ENCODE measurements at places on chromosomes 2 and 18. TPM values are rescaled to one million over a fixed set of nuclear protein-coding genes. Genes with fewer than 3 reads are reported as not detected.
A peak's percentile ranks its signal among the peaks of the same experiment; 100 is the strongest.

Gene CNRIP1
- 29.8 TPM for total RNA-seq

DNA sequence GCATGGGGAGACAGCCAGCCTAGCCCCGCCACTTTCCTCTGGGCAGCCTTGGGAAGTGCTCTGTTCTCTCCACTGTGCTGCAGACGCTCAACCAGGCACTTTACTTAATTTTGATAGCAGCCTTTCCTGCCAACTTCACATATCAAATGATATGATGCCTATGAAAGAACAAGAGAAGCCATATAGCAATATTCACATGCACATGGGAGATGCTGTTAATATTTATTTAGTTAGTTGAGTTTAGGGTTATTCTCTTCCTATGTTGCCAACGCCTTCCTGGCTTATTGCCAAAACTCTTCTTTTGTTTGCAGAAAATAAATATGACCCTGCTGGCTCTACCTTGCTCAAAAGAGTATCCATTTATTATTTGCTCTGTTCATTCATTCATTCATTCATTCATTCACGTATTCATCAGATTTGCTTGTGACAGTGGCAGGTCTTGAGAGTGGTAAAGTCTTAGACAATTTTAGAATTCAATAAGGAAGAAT, 99.3 kb downstream of the GATA6 start:
- H3K27ac ChIP-seq: no peak overlapping the region
- no peaks in the 10 kb centered on the region for H3K27me3 ChIP-seq
- DNase-seq: no peak
- H3K36me3 ChIP-seq: no peaks in the 10 kb centered on the region

GRCh38 chr2:7881466-7881865, 800.4 kb upstream of the ID2 start:
- H3K4me3 ChIP-seq: no peak overlapping the region
- no peak overlapping the region for H3K27ac ChIP-seq
- no peaks in the 10 kb centered on the region for H3K27me3 ChIP-seq
- DNase-seq: no peak
- H3K36me3 ChIP-seq: no peaks in the 10 kb centered on the region

- H3K36me3 ChIP-seq: no peaks in the 10 kb centered on the region
- DNase-seq: no peak
- no peaks in the 10 kb centered on the region for H3K4me1 ChIP-seq
- no peak overlapping the region for H3K4me3 ChIP-seq
- no peak overlapping the region for H3K27ac ChIP-seq
These were observed 1608.3 kb upstream of the ZEB2 start for GRCh38 chr2:146128216-146128615.

- no peaks in the 10 kb centered on the region for H3K27me3 ChIP-seq
- H3K4me1 ChIP-seq: peaks cover 11% of the 10 kb centered on the region
- H3K27ac ChIP-seq: no peak overlapping the region
- no peaks in the 10 kb centered on the region for H3K36me3 ChIP-seq
- no peak for DNase-seq
- no peak overlapping the region for H3K4me3 ChIP-seq
These were observed 40.9 kb upstream of the STPG4 start for GRCh38 chr2:47196046-47196445.

- no peak overlapping the region for H3K4me3 ChIP-seq
- no peaks in the 10 kb centered on the region for H3K4me1 ChIP-seq
- no peak for DNase-seq
- no peaks in the 10 kb centered on the region for H3K27me3 ChIP-seq
These were observed 366.7 kb upstream of the KCNJ3 start for GRCh38 chr2:154331784-154332183.

DNA sequence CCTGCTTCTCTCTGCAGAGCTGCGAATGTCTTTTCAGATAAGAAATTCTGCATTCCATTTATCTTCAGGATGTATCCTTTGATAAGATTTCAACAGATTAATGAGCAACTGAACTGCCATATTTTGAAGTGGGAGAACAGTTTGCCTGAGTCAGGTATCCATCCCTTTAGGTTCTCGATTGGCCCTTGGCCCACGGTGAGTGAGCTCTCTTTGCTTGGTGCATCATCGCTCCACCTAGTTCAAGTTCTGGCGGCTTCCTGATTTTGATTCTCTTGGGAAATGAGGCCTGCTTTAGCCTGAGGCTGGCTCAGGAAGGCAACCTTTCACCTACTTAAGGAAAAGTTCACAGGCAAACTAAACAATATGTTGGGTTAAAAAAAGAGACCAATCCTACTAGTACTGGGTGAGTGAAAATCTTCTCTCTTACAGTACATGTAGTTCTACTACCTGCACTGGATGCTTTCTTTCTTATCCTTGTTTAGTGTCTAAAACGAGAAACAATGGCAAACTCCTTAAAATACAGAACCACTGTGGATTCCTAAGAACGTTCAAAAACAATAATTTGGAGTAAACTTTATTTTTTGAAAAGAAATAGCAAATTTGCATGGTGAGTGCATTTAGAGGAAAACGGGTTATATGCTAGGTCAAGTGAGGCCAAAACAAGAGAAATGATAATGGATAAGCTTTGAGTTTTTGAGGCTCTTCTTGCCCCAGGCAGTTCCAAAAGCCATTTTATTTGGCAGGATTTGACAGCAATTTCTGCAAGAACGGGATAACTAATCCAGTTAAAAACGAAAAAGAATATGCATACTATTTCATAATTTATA, 837 bp upstream of the ACSL3 start:
- peaks cover 13% of the 10 kb centered on the region for H3K4me1 ChIP-seq
- no peaks in the 10 kb centered on the region for H3K36me3 ChIP-seq
- no peak overlapping the region for H3K27ac ChIP-seq
- peak overlapping the region; percentile 80 for H3K4me3 ChIP-seq

GRCh38 chr2:121451398-121451797, 79.3 kb upstream of the RNU4ATAC start:
- DNase-seq: no peak
- no peaks in the 10 kb centered on the region for H3K36me3 ChIP-seq
- no peaks in the 10 kb centered on the region for H3K27me3 ChIP-seq

DNA sequence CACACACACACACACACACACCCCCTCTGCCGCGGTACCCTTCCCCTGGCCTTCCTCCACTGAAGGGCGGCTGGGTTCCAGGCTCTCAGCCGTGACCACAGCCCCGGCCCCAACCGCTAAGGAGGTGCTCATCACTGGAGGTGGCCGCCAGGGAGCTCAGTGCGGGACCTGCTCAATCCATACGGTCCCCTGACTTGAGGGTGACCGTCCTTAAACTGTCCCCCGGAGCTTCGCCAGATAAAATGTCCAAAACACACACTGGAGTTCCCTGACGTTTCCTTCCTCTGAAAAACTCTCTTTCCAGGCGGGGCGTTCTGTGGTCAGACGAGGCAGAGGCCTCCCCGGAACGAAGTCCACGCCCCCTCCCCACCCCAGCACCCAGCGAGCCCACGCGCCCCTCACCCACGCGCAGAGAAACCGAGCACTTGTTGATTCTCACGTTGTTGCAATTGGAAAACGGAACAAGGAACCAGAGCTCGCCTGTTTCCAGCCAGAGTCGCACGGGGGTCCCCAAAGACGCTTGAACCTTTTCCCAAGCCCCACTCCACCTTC, 1.4 kb downstream of the MBP start:
- peaks cover 2% of the 10 kb centered on the region for H3K4me1 ChIP-seq
- DNase-seq: peak; percentile 56
- peak overlapping the region; percentile 94 for H3K27ac ChIP-seq
- H3K27me3 ChIP-seq: no peaks in the 10 kb centered on the region
- H3K36me3 ChIP-seq: no peaks in the 10 kb centered on the region
- H3K4me3 ChIP-seq: peak overlapping the region; percentile 85
